Frontal cortex (tissue), 4 donors: ENCODE measurements at places on chromosomes 4 and X.

- no peak for DNase-seq
These were observed 4.5 kb upstream of the SETD7 start for GRCh38 chr4:139560406-139561104.

- DNase-seq: no peak
These were observed 81.5 kb downstream of the ARX start for GRCh38 chrX:24934279-24934678.

DNA sequence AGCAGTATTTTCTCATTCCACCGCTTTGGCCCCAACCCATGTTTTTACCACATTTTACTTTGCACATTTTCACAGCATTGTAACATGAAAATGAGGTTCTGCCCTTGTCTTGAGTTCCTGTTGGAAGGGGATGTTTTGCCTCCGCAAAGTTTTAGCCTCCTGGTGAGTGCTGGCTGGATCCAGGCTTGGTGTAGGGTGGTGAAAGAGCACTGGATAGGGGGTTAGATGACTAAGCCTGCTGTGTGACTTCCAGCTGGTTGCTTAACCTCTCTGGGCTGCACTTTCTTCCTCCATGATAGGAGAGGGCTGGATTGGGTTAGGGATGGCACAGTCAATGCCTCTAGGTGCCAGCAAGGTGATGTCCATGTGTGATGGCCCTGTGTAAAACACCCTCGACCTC lies 28.9 kb downstream of the CYTL1 start:
- DNase-seq: no peak

GRCh38 chr4:62455871-62456270 lies 1255.7 kb downstream of the ADGRL3 start:
- DNase-seq: no peak

DNA sequence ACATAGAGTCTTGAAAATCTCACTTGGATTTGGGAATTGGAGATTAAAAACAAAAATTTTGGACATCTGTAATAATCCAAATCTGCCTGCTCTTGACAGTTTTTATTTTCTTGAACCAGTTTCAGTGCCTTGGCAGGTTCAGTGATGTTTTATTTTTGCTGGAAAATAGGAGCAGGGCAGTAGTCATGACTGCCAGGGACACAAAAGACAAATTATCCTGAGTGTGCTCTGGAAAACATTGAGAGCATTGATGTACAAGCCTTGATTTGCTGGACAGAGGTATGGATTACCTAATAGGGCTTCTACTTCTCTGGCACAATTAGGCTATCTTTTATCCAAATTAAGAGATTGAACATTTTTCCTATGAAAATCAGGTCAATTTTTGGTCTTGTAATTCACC lies 123.4 kb upstream of the SFRP2 start:
- no peak for DNase-seq

- no peak for DNase-seq
These were observed 7.8 kb downstream of the MAGEA4 start for GRCh38 chrX:151920530-151920929.

DNA sequence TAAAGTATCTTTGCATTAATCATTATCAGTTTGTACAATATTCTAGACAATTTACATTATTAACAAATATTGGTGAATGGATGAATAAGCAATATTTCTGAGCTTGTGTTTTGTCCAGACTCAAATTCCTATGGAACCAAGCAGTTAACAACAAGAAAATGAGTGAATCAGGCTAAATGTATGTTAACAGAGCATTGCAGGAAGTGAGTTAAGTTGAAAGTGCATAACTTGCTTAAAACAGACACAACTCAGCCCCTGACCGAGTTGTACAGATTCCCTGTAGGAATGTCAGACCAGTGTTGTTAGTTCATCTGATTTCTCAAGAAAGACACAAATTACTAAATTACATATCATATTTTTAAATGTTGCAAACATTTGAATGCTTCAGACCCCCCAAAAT lies 23.7 kb upstream of the CSN1S1 start:
- DNase-seq: no peak

DNA sequence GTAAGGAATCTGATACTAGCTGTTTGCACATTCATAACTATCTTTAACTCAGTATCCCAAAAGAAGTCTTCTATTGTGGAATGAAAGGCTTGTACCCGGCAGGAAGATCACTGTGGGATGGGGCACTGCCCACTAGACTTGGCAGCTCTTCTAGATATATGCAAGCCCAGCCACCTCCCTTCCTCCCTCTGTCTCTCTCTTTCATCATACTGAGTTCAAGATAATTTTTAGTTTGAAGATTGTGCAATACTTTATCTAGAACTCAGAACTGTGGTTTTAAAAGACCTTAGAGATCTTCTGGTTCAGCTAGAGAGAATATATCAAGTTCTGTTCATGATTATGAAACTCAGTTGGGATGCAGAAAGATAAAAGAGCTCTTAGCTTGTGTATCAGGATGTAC lies 22.5 kb upstream of the GPR34 start:
- DNase-seq: no peak

GRCh38 chr4:147076179-147076578 lies 130.5 kb upstream of the TTC29 start:
- DNase-seq: no peak

- no peak for DNase-seq
These were observed 241.4 kb upstream of the GALNT7 start for GRCh38 chr4:172927096-172927814.

DNA sequence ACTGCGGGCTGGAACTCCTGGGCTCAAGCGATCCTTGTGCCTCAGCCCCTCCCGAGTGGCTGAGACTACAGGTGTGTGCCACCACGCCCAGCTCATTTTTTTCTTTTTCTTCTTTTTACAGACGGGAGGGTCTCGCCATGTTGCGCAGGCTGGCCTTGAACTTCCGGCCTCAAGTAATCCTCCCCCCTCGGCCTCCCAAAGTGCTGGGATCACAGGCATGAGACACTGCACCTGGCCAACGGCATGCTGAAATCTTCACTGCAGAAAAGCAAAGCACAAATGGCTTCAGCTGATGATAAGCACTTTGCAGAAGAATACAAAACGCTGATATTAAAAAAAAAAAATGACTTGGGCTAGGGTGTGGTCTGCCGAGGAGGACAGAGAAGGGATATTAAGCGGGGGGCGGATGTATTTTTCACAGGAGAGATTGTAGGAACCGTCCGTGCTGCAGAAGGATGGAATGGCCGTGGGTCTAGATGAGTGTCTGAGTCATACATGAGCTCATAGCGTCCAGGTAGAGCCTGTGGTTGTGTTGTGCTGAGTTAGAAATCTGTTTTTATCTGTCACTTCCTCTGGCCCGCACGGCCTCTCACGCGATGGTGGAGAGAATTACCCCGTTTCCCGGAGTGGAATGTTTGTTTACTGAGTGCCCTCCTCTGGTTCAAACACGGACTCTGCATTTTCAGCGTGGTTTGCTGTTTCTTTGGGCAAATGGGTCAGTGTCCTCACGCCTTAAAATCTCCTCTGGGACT lies 8.5 kb upstream of the AKAP17A start:
- no peak for DNase-seq

DNA sequence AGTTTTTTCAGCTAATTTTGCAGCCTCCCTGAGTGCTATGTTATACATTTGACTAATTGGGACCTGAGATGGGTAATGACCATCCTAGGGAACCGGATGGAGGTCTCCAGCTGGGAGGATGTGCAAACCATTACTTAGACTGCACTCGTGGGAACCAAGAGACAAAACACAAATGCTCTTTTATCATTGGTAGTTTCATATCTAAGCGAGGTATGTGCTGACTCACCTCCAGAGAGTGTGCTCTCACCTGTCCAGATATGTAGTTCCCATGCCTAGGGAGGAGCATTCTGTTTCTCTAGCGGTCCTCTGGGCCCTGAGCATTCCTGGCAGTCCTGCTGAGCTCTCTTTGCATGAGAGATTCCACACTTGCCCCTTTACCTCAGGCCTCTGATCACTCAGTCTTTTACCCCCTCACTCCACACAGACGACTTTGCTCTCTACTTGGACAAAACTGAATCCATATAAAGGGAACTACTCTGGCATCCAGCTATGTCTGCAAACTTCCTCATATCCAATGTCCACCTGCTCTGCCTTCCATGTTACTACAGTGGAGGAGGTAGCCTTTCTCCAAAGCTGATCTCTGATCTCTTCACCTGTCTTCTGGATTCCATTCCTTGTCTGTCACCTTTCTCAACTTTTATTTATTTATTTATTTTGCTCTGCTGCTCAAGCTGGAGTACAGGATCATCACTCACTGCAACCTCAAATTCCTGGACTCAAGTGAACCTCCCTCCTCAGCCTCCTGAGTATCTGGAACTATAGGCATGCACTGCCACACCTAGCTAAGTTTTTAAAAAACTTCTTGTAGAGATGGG lies 88.4 kb downstream of the LRP2BP start:
- no peak for DNase-seq

DNA sequence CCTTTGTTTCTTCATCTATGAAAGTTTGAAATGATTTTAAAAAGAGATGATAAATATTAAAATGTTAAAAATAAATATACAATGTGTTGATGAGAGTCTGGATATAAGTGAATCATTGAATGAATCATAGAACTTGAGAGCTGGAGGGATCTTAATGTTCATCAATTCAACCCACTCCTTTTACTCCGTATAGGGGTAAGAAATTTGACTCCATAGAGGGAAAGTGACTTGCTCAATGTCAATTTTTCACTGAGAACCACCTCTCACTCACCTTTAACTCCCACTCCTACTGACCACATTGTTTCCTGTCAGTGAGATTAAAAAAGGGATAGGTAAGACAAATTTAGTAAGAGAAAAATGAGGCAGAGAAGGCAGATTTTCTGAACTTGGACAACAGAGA lies 557.2 kb upstream of the GRIA3 start:
- no peak for DNase-seq

DNA sequence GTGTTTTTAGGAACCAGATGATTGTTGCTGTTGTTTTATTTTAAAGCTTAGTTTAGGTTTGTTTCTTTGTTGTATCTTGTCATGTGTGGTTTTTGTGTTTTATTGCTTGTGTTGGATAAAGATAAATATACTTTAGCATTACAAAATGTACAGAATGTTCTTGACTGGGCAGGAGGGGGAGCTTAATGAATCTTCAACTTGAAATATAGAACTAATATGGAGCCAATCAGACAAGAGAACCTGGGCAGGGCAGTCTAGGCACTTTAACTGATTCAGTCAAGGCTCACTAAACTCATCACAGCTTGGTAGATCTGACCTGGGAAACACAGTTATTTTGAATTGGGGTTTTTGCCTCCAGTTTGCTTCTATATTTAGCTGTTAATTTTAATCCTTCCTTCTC lies 304.2 kb downstream of the ARHGAP24 start:
- DNase-seq: no peak

DNA sequence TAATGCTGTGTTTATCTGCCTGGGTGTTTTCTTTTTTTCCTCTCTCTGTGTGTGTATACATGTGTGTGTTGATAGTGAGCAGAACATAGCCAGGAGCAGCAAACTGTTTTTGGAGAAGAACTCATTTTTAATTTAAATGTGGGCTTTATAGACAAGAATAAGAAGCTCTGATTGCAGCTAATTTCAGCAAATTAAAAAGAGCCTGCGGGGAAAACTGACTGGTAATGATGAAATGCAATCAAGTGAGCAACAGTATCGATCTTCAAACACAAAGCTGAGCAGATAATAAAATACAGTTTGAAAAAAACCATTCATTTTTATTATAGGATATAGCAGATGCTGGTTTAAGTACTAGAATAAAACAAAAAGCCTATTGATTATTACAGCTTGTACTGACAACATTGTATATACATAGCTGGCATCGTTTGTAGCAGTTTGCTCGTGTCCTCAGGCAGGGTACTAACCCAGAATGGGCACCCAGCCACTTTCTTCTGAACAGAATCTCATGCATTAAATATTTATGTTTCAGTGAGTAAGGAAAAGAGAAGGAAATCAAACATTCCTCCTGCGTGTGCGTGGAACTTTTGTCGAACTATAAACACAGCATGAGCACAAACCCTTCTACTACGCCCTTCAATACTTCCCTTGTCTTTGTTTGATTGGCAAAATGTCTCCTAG lies 73.5 kb upstream of the ZFP42 start:
- DNase-seq: no peak

DNA sequence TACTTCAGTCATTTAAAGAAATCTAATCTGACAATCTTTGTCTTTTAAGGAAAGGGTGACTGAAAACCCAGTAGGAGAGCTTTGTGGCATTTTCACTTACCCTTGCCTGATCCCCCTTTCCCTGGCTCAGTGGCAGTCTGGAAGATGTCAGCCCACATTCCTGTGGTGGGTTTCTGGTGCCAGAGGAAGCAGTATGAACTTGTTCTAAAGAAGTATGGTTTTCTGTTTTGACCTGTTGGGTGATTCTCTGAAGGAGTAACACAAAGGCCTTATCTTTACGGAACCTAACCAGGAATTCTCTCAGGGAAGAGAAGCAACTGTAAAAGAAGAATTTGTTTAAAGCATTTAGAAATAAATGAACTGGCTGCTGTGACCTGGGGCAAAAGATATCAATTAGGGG lies 41.9 kb downstream of the BMP15 start:
- no peak for DNase-seq

GRCh38 chr4:184355111-184355604 lies 119.2 kb downstream of the IRF2 start:
- DNase-seq: no peak

GRCh38 chr4:98558471-98559169 lies 99.8 kb downstream of the TSPAN5 start:
- no peak for DNase-seq

GRCh38 chr4:7223541-7223940 lies 31.2 kb downstream of the SORCS2 start:
- DNase-seq: no peak

- no peak for DNase-seq
These were observed 163.9 kb upstream of the MAMLD1 start for GRCh38 chrX:150199181-150199580.

DNA sequence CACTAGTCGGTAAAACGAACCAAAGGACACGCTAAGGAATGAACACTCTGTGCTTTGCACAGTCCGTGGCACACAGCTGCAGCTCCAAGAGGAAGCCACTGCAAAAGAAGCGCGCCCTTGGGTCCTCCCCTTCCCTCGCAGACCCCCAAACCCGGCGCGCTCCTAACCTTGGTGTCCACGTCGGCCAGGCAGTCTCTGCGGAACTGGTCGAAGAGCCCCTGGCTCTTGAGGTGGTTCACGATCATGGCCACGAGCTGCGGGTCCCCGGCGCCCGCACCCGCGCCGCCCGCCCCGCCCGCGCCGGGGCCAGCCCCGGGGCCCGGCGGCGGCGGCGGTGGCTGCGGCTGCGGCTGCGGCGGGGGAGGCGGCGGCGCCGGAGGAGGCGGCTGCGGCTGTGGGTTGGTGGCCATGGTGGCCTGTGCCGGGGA lies 333 bp downstream of the BOD1L1 start:
- no peak for DNase-seq

DNA sequence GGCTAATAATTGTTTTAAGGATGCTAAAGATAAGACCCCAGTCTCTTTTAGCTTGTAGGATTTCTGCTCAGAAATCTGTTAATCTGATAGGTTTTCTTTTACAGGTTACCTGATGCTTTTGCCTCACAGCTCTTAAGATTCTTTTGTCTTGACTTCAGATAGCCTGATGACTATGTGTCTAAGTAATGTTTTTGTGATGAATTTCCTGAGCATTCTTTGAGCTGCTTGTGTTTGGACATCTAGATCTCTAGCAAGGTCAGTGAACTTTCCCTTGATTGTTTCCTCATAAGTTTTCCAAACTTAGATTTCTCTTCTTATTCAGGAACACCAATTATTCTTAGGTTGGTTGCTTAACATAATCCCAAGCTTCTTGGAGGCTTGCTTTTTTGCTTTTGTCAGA lies 104.1 kb downstream of the ZNF518B start:
- no peak for DNase-seq

- DNase-seq: peak; percentile 46
These were observed 230.7 kb upstream of the STK26 start for GRCh38 chrX:131792356-131792749.
